ENCODE measurements at places on chromosomes 11 and 22.
A peak's percentile ranks its signal among the peaks of the same experiment; 100 is the strongest.

GRCh38 chr11:36738292-36738861, 140.3 kb upstream of the RAG2 start:
- DNase-seq = no peak

DNA sequence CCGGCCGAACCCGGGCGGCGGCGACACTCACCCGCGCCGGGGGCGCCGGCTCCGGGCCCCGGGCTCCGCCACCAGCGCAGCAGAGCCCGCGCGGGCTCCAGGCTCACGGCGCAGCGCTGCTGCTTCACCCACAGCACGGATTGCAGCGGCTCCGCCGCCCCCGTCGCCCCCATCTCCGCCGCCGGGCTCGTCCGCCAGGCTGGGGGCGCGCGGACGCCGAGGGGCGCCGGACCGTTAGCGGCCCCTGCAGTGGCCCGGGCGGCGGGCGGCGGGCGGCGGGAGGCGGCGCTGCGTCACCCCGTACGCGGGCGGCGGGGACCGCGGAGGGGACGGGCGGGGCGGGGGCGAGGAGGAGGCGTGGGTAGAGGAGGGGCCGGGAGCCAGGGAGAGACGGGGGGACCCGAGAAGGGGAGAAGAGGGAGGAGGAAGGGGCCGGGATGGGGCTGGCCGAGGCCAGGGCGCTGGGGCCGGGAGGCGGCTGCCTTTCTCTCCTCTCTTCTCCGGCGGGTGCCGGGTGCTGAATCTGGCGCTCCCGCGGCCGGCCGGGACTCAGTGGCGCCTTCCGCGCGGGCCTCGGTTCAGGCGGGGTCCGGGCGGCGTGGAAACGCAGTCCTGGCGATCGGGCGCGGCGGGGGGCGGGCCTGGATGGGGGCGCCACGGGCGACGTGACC, at the start of gene CERK:
CERK (minus strand) TSS at position 277 of the 671 bp plus-strand sequence; CDS start at position 173, 104 bp downstream.
- DNase-seq = peak; percentile 33

DNA sequence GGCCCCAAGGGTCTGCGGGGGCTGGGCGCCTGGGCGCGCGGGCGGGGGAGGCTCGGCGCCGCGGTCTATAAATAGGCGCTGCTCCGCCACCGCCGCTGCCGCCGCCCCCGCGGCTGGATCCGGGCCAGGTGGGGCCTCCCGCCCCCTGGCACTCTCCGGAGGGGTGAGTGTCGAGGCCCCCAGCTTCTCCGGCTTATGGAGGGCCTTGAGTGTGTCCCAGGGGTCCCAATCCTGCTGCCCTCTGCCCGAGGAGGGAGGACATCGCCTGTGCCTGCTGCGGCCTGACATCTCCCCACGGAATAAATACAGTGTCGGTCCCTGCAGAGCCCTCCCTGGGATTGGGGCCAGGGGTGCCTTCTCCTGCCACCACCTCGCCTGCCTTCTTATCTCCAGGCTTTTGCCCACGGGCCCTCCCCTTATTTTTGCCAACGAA, 4.3 kb upstream of the GP1BB start:
- DNase-seq = peak; percentile 23

DNA sequence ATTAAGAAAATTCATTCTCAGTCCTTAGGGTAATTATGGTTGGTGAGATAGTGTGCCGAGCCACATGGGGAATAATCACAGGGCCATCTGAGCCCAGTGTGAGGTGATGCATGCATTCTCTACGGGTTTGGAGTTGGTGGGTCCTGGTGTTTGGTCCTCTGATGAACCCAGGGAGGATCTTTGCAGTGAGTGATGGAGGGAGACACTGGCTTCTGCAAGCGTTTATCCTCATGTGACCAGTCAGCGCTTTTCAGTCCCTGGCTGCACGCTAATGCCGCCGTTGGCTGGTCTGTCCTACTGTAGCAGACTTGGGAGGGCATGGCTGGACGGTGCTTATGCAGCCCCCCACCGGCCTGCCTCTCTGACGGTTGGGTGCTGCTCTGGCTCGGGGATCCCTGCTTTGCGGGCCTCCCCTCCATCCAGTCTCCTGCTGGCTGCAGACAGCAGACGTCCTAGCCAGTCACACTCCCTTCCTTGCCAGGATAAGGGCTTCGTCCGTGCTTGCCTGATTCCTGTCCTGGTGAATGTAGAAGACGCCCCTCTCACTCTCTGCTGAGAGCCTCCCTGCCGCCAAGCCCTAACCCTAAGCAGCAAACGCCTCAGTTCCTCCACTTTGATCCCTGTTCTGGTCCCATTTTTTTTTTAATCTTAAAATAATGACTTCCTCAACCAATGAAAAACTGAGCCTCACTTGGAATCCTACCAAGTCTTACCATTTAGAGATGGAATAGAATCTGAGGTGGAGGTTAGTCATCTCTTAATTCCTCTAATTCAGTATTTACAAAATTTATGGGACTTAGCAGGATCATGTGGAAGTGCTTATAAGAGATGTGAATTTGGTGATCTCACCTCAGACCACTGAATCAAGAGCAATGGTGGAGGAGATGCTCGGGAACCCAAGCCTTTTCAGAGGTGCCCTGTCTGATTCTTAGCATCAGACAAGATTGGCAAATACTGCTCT, 143.7 kb upstream of the SORL1-AS1 start:
- DNase-seq = no peak

DNA sequence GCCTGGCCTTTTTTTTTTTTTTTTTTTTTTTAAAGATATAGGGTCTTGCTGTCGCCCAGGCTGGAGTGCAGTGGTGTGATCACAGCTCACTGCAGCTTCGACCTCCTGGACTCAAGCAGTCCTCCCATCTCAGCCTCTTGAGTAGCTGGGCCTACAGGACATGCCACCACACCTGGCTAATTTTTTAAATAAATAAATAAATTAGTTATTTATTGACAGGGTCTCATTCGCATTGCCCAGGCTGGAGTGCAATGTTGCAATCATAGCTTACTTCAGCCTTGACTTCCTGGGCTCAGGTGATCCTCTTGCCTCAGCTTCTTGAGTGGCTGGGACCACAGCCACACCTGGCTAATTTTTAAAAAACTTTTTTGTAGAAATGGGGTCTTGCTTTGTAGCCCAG, 10.5 kb downstream of the AP2A2 start:
- DNase-seq = no peak

- no peak for DNase-seq
Measured at GRCh38 chr11:30171661-30172060, 59.2 kb upstream of the FSHB start.

GRCh38 chr11:62953811-62954210, 31.0 kb downstream of the SLC22A6 start:
- no peak for DNase-seq

DNA sequence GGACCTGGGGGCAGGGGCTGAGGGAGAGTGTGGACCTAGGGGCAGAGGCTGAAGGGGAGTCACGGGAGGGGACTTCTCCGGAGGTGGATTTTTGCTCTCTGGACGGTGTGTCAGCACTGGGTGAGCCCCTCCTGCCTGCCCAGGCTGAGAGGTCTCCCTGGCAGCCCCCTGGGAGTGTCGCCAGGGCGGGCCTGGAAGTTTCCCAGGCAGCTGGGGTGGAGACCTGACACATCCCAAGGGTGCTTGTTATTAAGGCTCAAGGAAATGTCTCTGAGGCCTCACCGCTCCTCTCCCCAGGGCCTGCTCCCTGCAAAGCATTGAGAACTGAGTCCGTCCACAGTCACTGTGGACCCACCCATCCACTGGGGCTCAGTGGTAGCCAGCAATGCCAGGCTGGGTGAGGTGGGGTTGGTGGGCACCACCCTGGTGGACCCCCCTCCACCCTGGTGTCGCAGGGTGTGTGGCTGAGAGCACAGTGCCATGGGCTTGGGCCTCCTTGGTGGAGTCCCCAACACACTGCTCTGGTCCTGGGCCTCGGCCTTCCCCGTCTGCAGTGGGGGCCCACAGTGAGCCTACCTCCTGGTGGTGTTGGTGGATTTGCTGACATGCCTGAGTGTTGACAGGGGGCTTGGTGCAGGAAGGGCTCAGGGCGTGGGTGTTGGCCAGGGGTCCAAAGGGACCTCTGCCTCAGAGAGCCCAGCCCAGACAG, 2.5 kb downstream of the CD81 start:
- DNase-seq = no peak

- no peak for DNase-seq
Measured at GRCh38 chr11:125346179-125346530, 149.9 kb downstream of the FEZ1 start.

GRCh38 chr11:121587182-121587581, 134.4 kb upstream of the SORL1-AS1 start:
- no peak for DNase-seq

DNA sequence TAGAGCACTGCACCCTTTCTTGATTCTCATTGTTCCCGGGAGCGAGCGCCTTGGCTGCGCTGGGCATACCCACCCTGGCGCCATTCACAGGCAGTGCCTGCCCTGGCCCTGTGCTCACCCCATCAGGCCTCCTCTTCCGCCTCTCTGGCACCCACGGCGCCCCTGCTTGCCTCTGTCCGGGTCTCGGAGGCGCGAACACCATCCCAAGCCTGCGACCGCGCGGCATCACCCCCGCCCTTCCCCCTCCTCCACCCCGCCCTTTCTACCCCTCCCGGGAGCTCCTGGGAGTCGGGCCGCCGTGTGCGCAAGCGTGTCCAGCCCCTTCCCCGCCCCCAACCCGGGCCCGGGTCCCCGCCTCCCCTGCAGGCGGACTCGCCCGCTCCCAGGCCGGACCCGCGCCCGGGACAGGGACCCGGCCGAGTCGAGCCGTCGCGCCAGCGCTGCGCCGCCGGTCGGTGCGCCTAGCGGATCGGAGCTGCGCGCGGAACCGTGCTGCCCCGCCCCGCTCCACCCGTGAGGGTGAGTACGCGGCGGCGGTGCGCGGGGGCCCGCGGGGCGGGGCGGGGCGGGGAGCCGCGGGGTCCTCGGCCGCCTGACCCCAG, at the start of gene ST3GAL4:
ST3GAL4 (plus strand) TSS at position 363 of the 602 bp plus-strand sequence. CDS start 50,470 bp downstream, outside the sequence.
- peak; percentile 48 for DNase-seq

DNA sequence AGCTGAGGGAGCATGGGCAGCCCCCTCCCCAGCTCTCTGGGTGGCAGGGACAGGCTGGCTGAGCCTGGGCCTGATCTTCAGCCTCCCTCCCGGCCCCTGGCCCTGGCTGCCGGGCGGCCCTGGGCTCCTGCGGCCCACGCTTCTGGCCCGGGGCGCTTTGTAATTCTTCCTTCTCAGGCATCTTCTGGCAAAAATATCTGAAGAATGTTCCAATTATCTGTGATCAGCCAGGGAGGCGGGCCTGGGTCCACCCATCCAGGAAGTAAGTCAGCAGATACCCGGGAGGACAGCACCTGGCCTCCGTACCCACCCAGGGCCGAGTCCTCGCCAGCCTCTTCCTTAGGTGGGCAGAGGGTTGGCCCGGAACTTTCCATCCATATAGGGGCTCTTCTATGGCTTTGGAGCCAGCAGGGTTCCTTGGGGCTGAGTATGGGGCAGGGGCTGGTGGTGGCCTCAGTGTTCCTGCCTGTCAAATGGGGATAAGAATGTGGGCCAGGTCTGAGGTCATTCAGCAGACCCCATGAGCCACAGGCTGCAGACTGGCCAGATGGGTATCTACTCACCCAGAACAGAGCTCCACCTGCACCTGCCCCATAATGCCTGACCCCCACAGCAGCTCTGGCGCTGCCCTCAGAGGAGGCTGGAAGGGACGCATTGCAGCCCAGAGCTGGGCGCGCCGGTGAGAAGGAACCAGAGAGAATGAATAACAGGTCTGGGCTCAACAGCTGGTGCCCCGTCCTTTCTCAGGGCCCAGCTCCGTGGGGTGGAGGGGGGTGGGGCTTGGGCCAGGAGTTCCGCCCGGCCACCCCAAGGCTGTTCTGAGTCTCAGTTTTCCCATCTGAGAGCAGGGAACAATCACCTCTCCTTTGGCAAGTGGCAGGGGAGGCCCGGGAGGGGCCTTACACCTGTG, 16.2 kb downstream of the WNT7B start:
- DNase-seq = no peak

DNA sequence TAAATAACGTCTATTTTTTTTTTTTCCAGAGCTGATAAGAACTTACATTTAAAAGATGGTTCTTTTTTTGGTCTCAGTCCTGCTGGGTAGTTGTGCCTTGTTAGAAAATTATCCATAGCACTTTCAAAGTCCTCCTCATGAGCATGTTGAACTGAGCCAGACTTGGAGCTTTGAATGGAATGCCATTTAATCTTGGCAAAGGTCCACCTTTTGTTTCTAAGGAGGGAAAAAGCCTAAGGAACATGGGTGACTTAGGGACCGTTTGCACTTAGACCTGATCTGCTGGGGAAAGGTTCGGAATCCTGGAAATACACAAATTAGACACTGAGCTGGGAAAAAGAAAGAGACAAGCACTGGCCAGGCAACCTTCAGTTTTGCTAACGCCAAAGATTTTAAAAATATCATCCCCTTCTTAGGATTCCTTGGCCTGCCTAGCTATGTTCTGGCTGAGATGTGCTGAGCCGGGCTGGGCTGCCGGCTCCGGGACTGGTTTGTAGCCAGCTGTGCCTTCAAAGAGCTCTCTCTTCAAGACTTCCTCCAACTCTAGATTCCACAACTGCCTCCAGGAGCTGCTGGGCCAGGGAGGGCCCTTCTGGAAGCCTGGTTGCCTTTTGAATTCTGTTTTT, 67.4 kb downstream of the ENDOD1 start:
- DNase-seq = no peak

- DNase-seq = no peak
Measured at GRCh38 chr22:29815580-29815979, 22.5 kb downstream of the ASCC2 start.

GRCh38 chr11:129825380-129825779, 9.7 kb downstream of the TMEM45B start:
- no peak for DNase-seq

GRCh38 chr11:112172362-112172994, 2.8 kb upstream of the BCO2 start:
- no peak for DNase-seq

GRCh38 chr11:7688238-7688826, 15.0 kb upstream of the CYB5R2 start:
- no peak for DNase-seq

- DNase-seq = no peak
Measured at GRCh38 chr11:46912526-46913150, 5.7 kb downstream of the LRP4 start.

- DNase-seq = no peak
Measured at GRCh38 chr11:37770145-37770544, 1172.1 kb upstream of the RAG2 start.

DNA sequence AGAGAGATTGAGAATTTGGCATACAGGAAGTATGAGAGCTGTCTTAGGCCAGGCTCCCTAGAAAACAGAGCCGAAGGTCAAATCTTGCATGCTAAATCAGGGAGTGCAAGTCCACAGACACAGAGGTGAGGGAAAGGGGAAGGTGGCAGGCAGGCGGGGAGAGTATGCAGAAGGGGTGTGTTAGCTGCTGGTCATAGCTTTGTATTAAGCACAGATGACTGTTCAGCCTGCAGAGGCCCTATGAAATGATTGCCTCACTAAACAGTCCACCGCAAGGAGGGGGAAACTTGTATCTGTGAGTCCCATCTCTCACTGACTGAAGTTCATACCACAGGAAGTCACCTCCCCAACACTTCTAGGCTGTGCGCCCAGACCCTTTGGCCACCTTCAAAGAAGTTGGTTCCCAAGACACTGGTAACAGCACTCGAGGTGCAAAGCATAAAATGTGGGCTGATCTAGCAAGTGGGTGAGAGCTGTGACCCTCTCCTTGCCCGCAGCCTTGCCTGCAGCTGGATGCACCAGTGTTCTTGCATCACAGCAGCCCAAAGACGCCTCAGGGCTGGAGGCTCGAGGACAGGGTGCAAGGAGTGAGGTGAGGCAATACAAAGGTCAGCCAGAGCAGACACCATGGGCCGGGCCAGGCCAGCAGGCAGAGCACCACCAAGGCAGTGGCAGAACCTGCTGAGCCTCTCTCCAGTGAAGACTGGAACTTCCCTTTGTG, 115.3 kb upstream of the TBCEL start:
- DNase-seq = no peak

GRCh38 chr11:15821451-15821850, 534.9 kb downstream of the SOX6 start:
- no peak for DNase-seq

Data from activated CD8-positive, alpha-beta memory T cell treated with anti-CD3 and anti-CD28 coated beads for 4 hours (primary cell).